ENCODE measurements at places on chromosomes 1 and 21. TPM values are rescaled to one million over a fixed set of nuclear protein-coding genes. Genes with fewer than 3 reads are reported as not detected.

DNA sequence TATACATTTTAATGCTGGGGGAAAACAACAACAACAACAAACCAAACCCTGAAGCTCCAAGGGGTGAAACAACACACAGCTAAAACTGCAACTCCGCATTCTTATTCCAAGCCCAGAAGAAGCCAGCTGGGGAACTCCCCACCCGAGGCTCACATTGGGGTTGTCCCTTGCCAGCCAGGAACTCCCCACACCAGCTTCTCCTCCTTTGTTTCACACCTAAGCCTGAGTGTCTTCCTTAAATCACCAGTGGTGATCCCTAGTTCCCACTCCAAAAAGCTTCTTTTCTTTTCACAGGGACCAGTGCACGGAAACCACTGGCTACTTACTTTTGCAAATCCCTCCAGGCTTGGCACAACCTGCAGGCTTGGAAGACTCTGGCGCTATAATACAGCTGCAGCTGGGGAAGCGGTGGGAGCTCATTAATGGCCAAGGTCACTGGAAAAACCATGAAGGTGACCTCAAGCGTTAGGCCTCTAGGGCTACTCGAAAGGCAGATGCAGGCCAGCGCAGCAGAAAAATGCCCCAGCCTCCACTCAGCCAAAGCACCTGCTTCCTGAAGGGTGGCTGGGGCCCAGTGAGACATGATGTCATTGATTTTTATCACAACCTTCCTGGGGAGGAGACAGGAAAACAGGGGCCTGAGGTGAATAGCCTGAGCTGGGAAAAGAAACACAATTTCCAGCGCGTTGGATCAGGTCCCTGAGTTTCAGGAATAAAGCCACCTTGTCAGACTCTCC lies 40.1 kb downstream of the TLR5 start:
- DNase-seq = no peak

GRCh38 chr1:15676010-15676409 lies 8.1 kb upstream of the PLEKHM2 start:
- DNase-seq = no peak

The NIBAN1 gene
- total RNA-seq = 371 TPM

The FGR gene
- total RNA-seq = 19.8 TPM

DNA sequence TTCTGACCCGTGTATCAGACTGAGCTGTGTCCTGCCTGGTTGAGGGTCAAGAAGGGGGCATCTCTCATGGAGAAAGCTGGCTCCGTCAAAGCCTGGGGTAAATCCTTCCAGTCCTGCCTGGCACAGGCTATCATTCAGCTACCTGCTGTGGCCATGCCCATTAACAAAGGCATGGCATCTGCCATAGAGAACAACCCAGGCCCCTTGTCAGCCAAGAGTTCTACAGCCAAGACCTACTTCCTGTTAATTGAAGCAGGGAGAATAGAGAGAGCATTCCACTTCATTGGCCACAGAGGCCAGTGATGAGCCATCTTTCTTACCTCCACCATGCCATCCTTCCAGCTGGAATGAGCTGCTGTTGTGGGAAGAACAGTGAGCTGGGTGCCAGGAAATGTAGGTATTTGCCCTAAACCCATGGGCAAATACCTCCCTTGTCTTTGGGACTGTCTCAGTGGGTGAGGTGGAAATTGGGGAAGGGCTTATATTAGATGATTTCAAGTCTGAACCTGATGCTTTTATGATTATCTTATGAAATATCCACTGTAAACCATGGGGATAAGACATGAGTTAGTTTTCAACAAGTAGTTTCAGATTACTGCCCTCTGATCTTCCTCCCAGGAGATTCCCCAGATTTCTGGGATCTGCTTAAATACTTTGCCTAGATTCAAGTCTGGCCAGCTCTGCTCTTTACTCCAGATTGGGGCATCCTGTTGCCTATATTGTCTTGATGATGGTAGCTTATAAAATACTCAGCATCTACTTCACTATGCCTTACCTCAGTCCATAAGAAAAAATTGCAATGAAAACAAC lies 11.2 kb upstream of the KCNQ4 start:
- no peak for DNase-seq

DNA sequence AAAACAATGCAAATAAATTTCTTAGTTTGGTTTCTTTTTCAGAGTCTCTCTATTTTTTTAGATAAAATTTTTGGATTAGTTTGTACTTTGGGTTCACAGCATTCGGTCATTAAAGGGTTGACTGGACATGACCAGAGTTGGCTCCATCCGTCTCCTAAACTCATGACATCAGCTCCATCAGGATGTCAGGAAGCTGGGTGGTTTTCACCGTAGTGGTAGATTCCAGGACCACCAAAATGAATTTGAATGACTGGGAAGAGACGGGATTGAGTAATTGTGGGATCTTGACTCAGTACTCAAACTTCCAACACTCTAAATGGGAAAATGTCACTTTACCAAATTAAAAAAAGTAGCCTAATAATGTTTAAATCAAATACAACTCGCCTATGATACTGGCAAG lies 279.2 kb upstream of the DUSP10 start:
- no peak for DNase-seq

The MAP3K21 gene
- total RNA-seq = 1.4 TPM

The CR1L gene
- not detected for total RNA-seq

The CELA2A gene
- not detected for total RNA-seq

GRCh38 chr1:64246294-64246917 lies 43.0 kb downstream of the UBE2U start:
- DNase-seq = no peak

DNA sequence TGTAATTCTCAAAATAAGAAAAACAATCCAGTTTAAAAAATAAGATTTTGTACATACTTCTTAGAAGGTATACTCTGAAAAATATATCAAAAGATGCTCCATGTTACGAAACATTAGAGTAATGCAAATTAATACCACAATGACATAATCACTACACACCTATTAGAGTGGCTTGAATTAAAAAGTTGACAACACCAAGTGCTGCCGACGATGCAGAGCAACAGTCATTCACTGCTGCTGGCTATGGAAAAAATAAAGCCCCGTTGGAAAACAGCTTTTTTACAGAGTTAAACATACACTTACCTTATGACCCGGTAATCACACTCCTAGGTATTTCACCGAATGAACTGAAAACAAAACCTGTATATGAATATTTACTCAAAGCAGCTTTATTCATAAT lies 14.8 kb downstream of the COA6 start:
- DNase-seq = no peak

The CIART gene
- total RNA-seq = 4.0 TPM

The HENMT1 gene
- 0.41 TPM for total RNA-seq

The S100PBP gene
- total RNA-seq = 5.7 TPM

GRCh38 chr21:46119637-46120271 lies 21.8 kb downstream of the COL6A2 start:
- no peak for DNase-seq

DNA sequence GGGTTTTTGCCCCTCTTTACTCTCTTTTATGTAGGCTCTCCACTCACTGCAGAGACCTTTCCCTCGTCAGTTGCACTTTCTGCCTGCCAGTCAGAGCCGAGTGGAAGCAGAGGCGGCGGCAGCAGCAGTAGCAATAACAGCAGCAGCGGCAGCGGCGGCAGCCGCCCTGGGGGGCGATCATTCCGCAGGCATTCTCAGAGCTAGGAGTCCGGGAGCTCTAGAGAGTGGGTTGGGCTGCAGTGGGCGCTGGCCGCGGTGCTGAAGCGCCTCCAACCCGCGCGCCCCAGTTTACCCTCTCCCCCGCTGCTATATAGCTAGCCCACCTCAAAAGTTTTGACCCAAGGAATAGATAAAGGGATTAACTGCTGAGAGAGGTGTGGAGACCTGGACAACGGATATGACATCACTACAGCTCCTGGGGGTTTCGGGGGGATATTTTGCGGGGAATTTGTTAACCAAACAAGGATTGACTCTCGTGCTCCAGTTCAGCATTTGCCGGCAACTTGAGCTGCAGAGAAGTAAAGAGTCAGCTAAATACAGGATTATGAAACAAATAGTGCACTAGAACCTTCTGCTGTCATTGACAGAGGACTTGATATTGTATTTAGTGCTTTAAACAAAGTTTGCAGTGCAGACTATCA lies at the start of gene OLFM3:
TSS of gene OLFM3 (minus strand) at position 102 of the 641 bp plus-strand sequence.
- DNase-seq = no peak

GRCh38 chr1:155910621-155911121 lies 478 bp downstream of the RIT1 start:
- no peak for DNase-seq

- DNase-seq = no peak
Observed at GRCh38 chr1:30855686-30856259, 52.8 kb downstream of the SDC3 start.

- no peak for DNase-seq
Observed at GRCh38 chr1:108590957-108591356, 31.1 kb downstream of the EEIG2 start.

DNA sequence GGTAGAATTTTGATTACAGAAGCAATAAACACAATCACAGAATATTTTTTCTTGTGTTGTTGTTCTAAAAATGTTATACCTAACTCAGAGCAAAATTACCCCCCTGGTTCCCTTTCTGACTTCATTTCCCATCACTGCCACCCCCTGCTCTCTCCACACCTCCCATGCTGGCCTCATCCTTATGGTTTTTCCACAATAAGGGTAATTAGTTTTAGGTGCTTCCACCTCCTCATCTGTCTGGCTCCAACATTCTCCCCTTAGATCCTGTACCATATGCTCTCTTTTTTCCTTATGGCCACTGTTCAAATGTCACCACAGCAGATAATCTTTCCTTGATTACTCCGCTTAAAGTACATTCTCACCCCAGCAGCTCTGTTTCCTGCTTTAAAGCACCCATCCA lies 2208.6 kb downstream of the MRPL39 start:
- no peak for DNase-seq

- DNase-seq = no peak
Observed at GRCh38 chr1:199691540-199691939, 336.0 kb upstream of the NR5A2 start.

- no peak for DNase-seq
Observed at GRCh38 chr21:44547656-44548331, 3.5 kb downstream of the KRTAP10-2 start.

DNA sequence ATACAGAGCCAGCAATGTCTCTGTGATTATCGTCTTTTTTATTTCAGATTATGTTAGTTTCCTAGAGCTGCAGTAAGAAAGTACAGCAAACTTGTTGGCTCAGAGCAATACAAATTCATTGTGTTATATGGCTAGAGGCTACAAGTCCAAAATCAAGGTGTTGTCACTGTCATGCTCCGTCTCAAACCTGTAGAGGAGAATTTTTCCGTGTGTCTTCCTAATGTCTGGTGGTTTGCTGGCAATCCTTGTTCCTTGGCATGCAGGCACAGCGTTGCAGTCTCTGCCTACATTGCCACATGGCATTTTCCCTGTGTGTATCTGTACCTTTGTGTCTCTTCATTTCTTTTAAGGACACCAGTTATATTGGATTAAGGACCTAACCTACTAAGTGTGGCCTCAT lies 244.4 kb downstream of the LRRIQ3 start:
- DNase-seq = no peak

- DNase-seq = no peak
Observed at GRCh38 chr1:200671235-200671786, 1.6 kb upstream of the DDX59 start.

- no peak for DNase-seq
Observed at GRCh38 chr21:26421724-26422123, 151.4 kb downstream of the CYYR1 start.

- DNase-seq = no peak
Observed at GRCh38 chr1:41671116-41671755, 186.8 kb upstream of the EDN2 start.

GRCh38 chr1:185317886-185318310 lies 855 bp upstream of the IVNS1ABP start:
- no peak for DNase-seq

DNA sequence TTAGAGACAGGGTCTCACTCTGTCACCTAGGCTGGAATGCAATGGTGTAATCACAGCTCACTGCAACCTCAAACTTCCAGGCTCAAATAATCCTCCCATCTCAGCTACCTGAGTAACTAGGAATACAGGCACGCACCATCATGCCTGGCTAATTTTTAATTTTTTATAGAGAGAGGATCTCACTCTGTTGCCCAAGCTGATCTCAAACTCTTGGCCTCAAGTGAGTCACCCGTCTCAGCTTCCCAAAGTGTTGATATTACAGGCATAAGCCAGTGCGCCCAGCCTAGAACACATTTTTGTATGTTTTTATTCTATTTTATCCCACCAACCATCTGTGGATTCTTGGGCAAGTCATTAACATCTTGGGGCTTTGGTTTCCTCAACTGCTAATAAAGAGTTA lies 100.5 kb downstream of the AK5 start:
- DNase-seq = no peak

The TFF1 gene
- not detected for total RNA-seq

DNA sequence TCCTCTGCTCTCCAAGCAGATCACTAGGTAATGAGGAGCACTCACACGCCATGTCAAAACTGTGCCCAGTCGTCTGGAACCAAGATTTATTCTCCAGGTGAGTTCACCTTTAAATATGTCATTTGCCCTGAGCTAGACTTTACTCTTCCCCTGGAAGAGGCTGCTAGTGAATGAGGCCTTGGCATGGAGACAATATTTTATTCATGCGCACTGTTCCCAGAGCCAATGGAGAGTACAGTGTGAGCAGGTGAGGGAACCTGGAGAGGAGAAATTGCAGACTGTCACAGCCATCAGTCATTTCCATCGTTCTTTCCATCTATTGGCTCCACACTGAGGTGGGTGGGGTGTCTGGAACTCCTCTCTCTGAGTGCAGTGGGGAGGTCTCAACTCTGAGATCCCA lies 333.6 kb downstream of the KCNH1 start:
- no peak for DNase-seq

DNA sequence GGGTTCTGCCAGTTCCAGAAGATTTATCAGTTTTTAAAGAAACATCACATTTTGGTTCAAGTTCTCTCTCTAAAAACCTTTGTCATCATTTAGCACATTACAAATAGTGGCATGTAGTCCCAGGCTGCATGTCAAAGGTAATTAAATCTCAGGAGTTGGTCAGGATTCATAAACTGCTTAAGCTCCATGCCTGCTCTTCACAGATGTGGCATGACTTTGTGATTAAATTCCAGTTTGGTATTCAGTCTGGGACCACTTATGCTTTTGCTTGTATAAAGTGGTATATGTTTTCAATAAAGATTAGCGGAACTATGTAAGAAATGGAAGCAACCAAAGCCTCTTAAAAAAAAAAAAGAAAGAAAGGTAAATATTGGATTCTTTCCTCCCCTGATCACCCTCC lies 408.0 kb downstream of the DISC1 start:
- no peak for DNase-seq

The SPOCD1 gene
- not detected for total RNA-seq
